ENCODE measurements at places on chromosomes 5 and 9. TPM values are rescaled to one million over a fixed set of nuclear protein-coding genes. Genes with fewer than 3 reads are reported as not detected.

DNA sequence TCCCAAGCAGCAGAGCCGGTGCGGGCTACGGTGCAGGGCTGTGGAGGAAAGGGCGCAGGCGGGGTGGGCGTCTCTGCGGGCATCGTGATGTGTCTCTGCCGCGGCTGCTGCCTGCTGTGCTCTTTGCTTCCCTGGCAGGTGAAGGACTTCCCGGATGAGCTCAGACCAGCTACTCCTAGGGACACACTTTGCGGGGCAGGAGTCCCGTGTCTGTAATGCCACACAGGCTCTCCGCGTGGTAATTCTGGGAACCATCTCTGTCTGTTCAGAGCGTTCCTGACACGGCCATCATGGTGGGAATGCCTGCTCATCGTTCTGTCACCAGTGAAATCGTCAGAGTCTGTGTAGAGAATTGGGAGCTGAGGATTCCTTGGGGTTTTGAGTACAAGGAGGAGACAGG lies 235.5 kb downstream of the FANCC start:
- DNase-seq: no peak

Gene NINJ1
- 115 TPM for total RNA-seq

Gene AFAP1L1
- 9.6 TPM for total RNA-seq

Gene SCGB3A1
- not detected for total RNA-seq

- DNase-seq: no peak
Measured at GRCh38 chr5:40033411-40033810, 608.6 kb upstream of the DAB2 start.

- DNase-seq: no peak
Measured at GRCh38 chr5:110977915-110978314, 93.6 kb upstream of the TSLP start.

GRCh38 chr9:127264462-127265219 lies at the start of gene GARNL3:
Gene GARNL3, plus strand, starts transcription at chr9:127264774. Its CDS starts 104 bp downstream, at chr9:127264878.
- DNase-seq: no peak

GRCh38 chr5:104955479-104955878 lies 1392.9 kb upstream of the NUDT12 start:
- DNase-seq: no peak

GRCh38 chr9:129223551-129224208 lies 45.6 kb upstream of the IER5L start:
- DNase-seq: no peak

DNA sequence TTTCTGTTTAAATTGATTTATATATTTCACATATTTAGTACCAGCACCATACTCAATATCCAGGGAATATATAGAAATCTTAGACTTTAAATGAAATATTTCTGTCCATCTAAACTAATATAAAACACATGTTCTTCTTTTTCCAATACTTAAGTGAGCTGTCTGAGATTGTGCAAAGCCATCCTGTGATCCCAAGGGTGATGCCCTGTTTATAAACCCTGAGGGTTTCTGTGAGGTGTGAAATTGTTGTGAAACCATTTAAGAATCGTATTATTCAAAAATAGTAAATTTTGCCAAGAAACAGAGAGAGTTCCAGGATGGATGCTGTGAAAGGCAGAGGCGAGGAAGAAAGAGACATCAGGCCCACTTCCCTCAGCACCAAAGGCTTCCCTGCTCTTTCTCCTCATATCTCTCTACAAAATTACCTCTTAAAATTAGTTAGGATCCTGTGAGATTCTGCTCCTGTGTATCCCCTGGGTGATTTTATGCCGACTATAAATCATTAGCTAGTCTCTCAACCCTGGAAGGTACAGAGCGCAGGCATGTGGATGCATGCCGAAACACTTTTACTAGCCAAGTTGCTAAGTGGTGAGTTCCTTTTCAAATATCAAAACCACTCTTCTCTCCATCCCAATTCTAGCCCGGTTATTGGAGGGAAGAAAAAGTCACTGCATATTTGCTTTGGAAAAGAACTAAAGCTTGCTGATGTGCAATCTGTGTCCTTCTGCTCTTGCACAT lies 183.0 kb downstream of the GLIS3 start:
- no peak for DNase-seq

DNA sequence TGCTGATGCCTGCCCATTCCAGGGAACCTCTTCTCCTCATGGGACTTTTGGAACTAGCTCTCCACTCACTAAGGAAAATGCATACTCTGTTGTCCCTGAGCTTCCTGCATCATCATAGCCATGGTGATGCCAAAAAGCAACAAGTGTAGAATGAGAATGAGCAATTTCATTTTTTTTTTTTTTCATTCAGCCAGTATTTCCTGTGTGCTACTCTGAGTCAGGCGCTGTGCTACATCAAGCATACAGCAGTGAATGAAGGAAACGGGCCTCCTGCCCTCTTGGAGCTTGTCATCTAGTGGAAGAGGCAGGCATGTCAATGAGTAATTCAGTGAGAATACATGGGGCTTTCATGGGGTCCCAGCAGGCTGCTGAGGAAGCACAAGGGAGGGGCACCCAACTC lies 483.1 kb downstream of the BNC2 start:
- no peak for DNase-seq

Gene PIK3R1
- total RNA-seq: 15.9 TPM

Gene DBH
- not detected for total RNA-seq

Gene CYLC2
- total RNA-seq: not detected

- no peak for DNase-seq
Measured at GRCh38 chr5:58582019-58582802, 664 bp upstream of the RAB3C start.

DNA sequence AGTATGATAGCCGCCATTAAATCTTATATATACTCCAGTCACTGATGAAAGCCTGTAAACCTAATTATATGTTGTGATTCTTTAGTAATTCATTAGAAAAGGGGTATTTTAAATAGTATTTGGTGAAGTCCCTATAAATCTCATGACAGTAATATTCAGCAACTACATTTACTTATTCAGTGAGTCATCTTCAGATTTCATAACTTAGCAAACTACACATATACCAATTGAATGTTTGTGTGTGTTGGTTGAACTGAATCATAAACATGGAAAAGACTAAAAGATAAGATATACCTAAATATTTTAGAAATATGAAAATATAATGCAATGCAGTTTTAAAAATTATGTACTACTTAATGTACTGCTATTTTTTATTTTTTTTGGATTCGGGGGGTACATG lies 1050.4 kb downstream of the MAT2B start:
- no peak for DNase-seq

GRCh38 chr9:134661791-134662142 lies 20.2 kb downstream of the COL5A1 start:
- no peak for DNase-seq

- DNase-seq: no peak
Measured at GRCh38 chr9:109811876-109812275, 31.9 kb downstream of the PALM2AKAP2 start.

Gene ACOT12
- not detected for total RNA-seq
